ENCODE measurements at places on chromosomes 12 and 14.

GRCh38 chr14:99604766-99605298 is 825 bp upstream of the CCDC85C start:
- DNase-seq: peak; percentile 61

- DNase-seq: no peak
Observed at GRCh38 chr14:78292003-78292402, 121.8 kb downstream of the NRXN3 start.

DNA sequence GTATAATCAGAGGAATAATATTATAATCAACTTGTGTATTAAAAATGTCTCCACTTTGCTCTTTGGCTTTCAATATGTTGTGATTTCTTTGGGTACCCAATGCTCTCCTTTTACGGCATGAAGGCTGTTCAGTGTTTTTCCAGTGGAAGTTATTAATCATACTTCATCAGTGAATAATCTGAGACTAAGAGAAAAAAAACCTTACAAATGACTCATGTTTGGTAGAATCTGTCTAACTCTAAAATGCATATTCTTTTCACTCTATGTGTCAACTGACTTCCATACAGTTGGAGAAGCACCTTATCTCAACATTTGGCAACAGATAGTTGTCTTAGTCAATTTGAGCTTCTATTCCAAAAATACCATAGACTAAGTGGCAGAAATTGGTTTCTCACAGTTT is 82.2 kb downstream of the PTPRO start:
- DNase-seq: no peak

DNA sequence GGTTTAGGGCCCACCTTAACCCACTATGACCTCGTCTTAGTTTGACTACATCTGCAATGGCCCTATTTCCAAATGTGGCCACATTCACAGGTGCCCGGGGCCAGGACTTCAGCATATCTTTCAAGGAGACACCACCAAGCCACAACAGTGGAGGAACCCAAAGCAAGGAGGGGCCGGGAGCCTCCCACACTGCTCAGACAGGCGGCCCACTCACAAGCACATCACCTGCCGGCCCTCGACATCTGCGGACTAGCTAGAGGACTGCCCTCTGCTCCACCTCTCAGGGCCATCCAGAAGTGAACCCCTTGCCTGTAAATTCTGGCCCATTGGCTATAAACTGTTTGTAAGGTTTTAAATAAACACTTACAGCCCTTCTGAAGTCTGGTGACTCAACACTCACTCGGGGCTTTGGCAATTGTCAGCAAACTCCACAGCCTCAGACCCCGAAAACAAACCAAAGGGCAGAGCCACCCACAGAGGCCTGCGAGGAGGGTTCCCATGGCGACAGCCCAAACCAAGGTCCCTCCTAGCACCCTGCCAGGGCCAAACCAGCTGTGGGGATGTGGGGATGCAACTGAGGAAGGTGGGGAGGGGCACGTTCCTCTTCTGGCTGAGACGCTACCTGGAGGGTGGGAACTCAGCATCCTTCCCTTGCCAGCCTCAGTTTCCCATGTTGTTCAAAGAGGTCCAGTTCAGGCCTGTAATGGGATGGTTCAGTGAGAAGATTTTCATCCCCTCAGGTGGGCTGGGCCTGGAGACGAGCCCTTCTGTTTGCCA is 95.8 kb downstream of the DICER1 start:
- no peak for DNase-seq

GRCh38 chr12:117120787-117121186 is 21.6 kb upstream of the TESC start:
- no peak for DNase-seq

GRCh38 chr12:29521951-29522350 is 24.5 kb upstream of the OVCH1 start:
- no peak for DNase-seq

DNA sequence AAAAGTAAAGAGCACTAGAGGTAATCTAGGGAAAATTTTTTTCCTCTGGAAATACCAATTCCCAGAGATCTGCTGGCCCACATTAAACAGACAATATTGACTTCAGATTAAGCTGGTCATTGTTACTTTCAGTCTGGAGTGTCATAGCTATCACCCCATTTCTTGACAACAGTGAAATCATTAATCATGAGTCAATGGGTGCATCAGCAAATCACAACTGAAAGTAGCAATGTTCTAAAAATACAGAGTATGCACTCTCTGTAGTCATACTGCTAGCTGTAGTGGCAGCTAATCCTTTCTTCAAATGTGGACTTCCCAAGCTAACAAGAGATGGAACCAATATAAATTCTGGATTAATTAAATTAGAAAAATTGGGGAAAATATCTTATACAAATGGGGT is 129.9 kb downstream of the CPNE8 start:
- no peak for DNase-seq

- DNase-seq: no peak
Observed at GRCh38 chr14:21534576-21534975, 8.4 kb upstream of the SALL2 start.

DNA sequence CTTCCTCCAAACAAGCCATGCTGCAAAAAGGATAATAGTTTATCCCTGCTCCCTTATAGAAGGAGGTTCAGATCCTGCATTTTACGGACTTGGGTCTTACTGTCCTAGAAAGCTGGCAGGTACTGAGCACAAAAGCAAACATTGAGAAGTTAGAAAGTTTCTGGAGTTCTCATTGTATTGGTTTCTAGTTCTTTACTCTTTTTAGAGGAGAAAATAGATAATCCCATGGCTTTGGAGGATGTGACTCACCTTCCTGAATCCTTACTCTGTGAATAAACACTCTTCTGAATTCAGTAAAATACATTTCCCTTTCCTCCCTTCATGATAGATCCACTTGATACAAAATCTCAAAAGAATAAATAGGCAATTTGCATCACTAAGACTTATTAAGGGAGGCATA is 188.9 kb downstream of the NPAS3 start:
- no peak for DNase-seq

DNA sequence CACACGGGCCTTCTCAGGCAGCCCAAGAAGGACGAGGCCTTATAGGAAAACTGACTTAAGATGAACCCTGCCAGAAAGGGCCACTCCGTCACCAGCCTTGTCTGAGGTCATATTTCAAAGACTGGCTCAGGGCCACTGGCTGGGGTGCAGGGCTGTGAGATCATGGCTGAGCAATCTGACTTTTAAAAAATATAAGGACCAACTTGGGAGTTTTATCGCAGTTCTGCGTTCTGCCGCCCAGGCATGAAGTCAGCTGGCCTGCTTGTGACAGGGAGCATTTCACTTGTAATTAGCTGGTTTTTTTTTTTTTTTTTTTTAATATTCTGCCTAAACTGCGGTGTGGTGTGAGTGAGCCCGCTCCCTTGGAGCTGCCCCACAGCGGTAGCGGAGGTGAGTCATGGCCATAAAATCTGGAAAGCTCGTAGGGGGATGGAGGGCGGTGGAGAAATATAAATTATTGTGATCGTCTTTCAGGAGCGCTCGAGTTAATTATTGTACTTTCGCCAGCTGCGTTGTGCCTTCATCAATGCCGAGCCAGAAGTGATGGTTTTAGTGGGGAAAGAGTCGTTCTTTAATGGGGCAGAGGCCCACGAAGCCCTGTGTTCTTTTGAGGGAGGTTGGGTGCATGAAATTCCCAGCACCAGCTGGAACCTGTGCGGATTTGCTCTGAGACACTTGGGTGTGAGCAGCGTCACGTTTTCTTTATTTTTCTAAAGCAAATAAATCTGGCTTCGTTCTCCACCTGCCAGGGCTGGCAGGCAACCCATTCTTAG is 231.9 kb downstream of the C12orf75 start:
- DNase-seq: no peak

DNA sequence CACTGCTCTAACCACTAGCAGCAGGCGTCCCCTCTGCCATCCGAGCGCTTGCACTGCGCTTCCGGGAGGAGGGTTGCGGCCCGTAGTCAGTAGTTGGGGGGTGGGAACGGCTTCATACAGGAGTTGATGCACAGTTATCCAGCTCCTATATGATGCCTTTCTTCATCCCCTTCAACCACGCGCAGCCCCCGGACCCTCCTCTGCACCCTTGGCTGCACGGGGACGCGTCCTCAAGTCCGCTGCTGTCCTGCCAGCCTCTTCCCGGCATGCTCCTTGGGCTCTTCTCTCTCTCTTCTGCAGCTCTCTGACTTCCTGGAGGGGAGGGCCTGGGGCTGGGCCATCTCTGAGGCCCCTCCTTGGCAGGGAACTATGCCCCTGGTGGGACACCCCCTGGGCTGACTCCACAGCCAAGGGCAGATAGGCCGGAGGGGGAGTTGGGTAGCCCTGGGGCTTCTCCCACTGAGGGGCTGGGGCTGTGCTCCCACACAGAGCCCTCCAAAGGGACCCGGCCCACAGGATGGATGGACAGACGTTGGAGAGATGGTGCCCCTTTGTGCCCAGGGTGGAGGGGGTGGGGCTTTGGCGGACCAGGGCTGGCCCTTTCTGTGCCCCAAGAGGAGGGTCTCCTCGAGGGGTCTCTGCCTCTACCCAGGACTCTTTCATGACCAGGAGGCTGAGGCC is 29.0 kb downstream of the RTL1 start:
- no peak for DNase-seq

- DNase-seq: no peak
Observed at GRCh38 chr12:92639017-92639416, 63.8 kb upstream of the PLEKHG7 start.

- no peak for DNase-seq
Observed at GRCh38 chr12:13162904-13163303, 33.6 kb upstream of the EMP1 start.

DNA sequence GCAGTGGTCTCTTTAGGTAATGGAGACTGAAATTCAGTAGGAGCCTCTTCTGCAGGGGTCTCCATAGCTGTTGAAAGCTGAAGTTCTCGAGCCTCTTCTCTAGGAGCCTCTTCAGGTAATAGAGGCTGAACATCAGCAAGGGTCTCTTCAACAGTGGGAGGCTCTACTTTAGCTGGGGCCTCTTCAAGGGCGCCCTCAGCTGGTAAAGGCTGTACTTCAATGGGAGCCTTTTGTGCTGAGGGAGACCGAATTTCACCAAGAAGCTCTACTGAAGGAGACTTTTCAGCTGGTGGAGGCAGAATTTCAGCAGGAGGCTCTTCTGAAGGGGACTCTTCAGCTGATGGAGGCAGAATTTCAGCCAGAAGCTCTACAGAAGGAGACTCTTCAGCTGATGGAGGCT is 1.5 kb downstream of the FSCB start:
- DNase-seq: no peak

- no peak for DNase-seq
Observed at GRCh38 chr14:61753631-61754030, 8.6 kb upstream of the SNAPC1 start.

- DNase-seq: no peak
Observed at GRCh38 chr12:45774508-45775162, 45.1 kb downstream of the ARID2 start.

- no peak for DNase-seq
Observed at GRCh38 chr14:61861320-61861865, 99.2 kb downstream of the SNAPC1 start.

DNA sequence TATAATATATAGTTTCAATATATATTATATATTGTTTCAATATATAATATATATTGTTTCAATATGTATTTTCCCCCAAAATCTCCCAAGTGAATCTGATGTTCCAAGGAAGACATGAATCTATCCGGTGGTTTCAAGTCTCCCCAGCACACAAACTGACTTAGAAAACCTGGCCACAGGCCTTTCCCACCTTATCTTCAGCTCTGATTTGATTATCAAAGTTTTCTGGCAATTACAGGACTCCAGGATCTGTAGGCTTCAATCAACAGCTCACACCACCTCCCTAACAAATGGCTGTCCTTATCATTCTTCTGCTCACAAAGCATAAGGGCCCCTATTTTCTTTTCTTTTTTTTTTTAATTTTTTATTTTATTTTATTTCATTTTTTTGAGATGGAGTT is 22.7 kb upstream of the SPTSSA start:
- no peak for DNase-seq

- DNase-seq: no peak
Observed at GRCh38 chr12:77980782-77981181, 150.1 kb downstream of the NAV3 start.

DNA sequence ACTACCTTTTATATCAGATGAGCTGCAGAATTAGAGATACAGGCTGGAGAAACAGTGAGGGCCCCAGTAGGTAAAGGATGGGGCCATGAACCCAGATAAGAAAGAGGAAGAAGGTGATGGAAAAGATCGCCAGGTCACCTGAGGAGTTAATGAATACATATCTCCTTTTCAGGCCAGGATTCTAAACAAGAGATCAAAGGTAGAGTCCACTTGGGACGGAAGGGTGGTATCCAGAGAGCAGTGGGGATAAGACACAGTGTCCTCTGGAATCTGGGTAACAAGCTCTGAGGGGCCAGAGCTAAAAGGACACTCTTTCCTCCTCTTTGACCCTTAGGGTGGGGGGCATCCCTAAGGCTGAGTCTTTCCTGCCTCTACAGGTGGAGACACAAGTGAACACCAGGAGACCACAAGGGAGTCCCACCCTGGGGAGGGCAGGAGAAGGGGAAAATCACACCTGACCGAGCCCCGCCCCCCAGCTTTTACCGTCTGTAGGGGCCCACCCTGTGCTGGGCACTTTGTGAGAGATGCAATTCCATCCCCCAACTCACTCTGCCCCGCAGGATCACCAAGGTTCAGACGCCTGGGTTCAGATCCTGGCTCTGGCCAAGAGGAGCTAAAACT is 27.3 kb downstream of the SERPINA1 start:
- DNase-seq: no peak

DNA sequence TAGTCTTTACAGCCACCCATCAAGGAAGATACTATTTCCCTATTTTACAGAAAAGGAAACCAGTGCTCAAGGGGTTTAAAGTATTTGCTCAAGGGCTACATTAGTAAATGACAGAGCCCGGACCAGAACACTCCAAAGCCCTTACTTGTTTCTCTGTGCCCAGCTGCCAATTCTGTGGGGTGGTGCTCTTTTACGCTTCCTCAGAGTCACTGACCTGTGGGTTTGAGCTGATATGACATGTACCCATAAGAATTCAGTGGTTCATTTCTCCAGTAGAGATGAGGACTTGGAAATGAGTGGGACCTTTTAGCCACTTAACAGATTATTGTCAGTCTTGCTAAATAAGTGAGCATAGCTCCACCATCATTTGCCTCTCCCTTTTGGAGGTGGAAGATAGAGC is 37.4 kb upstream of the NKX2-8 start:
- no peak for DNase-seq

- peak; percentile 85 for DNase-seq
Observed at GRCh38 chr12:9634177-9634803, 26.6 kb upstream of the KLRB1 start.

DNA sequence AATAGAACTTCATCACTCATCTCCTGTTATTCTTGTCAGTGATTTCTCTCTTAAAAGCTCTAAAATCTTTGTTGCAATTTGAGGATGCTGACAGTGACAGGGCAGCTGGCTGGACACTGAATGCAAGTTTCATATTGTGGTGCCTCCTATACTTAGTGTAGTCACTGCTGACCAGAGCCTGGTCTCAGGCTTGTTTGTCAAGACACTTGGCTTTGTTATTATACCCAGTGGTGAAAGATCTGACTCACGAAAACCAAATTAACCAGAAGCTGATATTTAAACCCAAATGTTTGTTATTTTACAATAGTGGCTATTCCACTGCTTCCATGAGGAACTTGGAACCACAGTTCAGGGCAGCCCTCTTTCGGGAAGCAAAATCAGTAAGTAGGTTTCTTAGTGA is 42.8 kb downstream of the RPGRIP1 start:
- DNase-seq: no peak
